Left hindlimb (tissue), 1 donor: ENCODE measurements at places on chromosomes 5 and 9.

DNA sequence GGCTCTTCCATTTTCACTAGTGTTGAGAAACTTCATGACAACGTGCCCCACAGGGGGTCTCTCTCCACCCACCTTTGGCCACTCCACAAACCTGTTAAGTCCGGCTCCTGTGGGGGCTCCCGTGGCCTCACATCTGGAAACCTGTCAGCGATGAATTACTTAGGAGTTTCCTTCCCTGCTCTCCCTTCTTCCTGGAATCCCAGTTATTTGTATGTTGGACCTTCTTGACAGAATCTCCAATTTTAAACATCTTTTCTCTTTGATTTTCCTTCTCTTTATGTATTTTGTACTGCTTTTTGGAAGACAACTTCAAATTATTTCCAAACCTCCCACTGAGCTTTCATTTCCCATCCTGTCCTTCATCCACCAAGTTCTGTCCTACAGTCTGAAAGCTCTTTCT is 55.1 kb upstream of the NRARP start:
- no peak for DNase-seq

DNA sequence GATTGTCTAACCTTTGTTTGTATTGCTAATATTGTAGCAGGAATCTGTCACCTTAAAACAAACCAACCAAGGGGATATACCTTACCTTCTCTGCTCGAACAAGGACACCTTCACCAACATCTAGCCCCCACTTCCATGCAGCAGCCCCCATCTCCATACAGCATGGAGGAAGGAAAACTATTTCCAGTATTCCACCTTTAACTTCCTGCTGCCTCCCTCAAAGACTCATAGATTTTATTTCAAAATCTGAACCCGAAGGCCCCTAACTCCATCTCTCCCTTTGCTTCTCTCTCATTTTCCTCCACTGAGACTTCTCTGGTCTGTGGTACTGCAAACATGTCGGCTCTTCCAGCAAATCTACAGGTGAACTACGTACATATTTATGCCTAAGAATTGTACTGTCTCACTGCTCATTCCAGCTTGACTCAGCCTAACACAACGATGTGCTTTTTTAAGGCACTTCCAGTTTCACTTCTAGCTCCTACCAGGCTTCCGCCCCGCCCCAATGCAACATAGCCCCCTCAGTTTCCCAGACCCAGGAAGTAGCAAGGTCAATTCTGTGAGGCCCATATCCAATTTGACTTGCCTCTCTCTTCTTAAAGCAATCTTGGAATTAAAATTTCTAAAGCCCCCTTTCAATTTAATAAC is 70.7 kb upstream of the RNF38 start:
- peak; percentile 42 for DNase-seq

- peak; percentile 53 for DNase-seq
Observed at GRCh38 chr5:178356431-178356872, 123.8 kb upstream of the PHYKPL start.

DNA sequence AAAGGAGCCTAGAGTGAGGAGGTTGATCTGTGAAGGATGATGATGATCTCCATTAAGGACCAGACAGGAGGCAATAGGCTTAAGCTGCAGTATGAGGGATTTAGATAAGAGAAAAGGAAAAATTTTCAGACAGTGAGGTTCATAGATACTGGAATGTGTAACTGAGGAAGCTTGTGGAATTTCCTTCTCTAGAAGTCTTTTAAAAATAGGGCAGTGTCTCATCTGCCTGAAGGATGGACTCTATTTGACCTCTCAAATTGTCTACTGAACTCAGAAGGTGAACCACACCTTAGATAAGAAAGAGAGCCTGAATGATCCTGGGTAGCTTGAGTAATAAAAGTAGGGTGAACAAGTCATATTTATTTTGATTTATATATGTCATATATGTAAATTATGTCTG is 148.2 kb upstream of the CDKN2B start:
- DNase-seq = no peak

DNA sequence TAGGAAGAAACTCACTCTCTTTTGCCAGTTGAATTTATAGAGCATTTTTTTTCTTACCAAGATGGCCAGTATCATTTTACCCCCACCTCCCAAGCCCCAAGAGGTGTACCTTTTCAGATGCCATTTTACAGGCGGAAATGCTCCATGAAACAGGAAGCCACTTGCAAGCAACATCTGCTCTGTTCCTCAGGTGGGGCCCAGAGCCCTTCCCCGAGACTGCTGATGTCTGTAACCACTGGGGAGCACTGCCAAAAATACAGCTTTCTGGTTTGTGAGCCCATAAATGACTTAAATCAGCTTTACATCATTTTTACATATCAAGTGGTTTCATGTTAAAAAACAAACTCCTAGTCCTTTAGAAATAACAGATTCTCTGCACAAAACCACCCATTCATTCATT is 42.9 kb upstream of the GARNL3 start:
- DNase-seq = no peak
